ENCODE measurements at places on chromosomes 1 and 21.
A peak's percentile ranks its signal among the peaks of the same experiment; 100 is the strongest.

GRCh38 chr1:186244825-186245224 lies 130.2 kb downstream of the TPR start:
- DNase-seq: no peak

DNA sequence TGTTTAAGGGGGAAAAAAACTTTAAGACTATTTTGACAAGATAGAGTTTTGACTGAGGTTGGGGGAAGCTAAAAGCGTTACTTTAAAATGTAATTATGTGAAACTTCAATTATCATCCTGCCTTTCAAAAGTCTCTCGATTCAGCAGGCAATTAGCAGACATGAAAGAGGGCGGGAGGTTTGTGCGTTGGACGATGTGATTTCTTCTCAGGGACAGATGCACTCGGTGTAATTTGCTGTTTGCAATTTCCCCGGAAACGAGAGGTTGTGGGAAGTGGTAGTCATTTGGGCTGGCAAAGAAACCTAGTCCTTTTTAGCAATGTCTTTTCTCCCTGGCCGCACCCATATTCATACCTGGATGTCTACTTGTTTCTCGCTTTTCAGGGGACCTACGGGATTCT lies 27.1 kb downstream of the KAZN start:
- no peak for DNase-seq

DNA sequence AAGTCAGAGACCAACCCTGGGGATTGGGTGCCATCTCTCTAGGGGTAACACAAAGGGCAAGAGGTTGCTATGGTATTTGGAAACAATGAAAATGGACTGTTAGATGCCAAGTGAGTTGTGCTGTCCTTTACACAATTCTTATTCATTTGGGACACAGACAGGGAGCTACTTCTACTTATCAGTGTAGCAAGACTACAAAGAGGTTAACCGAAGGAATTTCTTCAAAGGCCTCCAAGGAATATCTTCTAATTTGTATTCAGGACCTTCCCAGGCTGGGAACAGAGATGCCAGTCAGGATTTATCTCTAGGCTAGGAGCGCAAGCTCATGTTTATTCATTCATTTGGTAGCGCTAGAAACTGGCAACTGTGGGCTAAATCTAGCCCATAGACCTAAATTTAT lies 2.6 kb downstream of the NAXE start:
- DNase-seq: no peak

- DNase-seq: peak; percentile 72
Observed at GRCh38 chr1:227889863-227890405, 57.8 kb downstream of the WNT9A start.

DNA sequence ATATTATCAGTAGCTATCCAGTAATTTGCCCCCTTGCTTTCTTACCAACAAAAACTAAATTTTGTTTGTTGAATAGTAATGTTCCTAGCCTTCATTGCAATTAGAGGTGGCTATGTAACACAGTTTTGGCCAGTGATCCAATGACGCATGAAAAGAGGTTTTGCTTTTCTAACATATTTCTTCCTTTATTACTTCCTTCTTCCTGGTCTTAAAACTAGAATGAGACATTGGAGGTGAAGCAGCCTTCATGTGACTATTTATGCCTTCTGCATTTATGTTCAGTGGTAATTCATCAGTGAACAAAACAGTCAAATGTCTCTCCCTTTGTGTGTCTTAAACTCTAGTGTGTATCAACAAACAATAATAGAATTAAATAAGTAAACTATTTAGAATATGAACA lies 35.5 kb downstream of the LRIF1 start:
- no peak for DNase-seq

DNA sequence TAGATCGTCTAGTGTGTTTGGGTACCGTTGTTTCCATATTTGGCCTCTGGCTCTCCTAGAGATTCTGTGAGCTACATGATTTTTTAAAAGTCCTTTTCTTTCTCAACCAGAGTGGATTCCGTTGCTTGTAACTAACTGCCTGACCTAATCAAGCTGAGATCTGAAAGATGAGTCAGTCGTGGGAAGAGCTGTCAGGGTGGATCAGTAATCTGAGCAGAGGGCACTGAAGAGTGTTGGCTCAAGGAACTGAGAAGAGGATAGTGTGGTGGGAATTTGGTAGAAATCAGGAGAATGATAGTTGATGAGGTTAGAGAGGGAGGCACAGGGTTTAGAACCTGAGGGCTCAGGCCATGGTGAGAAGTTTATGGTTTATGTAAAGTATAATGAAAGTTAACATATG lies 52.2 kb downstream of the TRAF5 start:
- DNase-seq: no peak

GRCh38 chr1:247415423-247416361 lies at the start of gene NLRP3:
Gene NLRP3 (plus strand): TSS chr1:247416173. CDS start chr1:247418801, 2,628 bp downstream.
- DNase-seq: no peak

GRCh38 chr21:45466330-45467220 lies 61.6 kb downstream of the COL18A1 start:
- peak; percentile 73 for DNase-seq

DNA sequence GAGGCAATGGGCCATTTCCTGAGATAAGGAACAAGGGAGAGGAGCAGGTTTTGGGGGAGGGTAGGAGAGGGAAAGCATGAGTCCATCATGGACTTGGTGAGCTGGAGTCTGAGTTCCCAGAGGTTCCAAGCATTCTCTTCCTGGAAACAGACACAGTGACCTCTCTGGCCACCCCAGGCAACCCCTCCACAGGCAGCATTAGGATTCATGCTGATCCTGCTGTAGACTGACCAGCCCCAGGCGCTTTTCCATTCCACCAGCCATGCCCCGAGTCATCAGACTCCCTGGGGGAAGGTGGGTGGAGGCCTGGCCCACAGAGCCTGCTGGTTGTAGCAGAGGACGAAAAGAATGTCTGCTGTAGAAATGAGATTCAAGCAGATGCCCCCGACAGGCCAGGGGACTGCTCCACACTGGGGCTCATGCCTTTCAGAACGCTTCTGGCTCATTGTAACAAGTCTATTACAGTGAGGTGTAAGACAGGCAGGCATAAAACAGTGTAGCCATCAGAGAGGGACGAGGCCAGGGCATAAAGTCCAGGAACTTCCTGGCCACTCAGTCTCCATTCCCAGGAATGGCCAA lies 52.2 kb downstream of the KCND3 start:
- no peak for DNase-seq

DNA sequence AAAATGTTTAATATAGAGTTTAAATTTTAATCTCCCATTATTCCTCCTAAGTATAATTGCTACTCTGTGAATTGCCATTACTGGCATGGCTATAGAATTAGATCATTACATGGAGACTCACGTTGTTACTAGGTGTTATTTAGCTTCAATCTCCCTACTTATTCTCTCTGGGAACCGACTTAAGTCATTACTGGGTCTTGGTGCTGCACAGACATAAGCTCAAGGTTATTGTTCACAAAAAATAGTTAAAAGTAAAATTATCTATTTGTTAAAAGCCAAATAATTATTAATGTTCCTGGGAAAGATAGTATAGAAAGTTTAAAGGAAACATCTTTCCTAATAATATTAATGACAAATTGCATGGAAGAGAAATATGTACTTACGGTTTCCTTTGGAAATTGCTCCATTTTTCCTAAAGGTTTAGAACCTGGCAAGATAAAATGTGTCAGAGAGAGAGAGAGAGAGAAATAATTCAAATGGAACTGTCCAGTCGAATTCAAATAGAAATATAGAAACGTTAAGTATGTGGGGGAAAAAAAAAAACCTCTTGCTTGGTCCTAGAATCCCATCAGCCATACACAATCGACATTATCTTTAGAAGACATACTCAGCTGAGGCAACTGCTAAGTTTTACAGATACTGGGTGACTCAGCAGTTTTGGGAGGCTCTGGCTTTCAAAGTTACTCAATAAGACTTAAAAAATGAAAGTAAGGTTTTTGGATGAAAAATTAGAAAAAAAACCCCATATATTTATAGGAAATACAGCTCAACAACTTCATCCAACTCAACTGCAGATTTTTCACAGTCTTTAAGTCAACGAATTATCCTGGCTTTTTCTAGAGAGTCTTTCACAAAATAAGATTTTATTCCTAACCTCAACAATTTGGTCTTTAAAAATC lies at the start of gene SPTA1:
Gene SPTA1 (minus strand): TSS at position 605 of the 899 bp plus-strand sequence. CDS start 198 bp downstream, at position 407.
- no peak for DNase-seq

- DNase-seq: no peak
Observed at GRCh38 chr21:33286600-33287456, 20.7 kb downstream of the IL10RB start.

GRCh38 chr1:234550341-234551031 lies 59.5 kb downstream of the IRF2BP2 start:
- DNase-seq: no peak

DNA sequence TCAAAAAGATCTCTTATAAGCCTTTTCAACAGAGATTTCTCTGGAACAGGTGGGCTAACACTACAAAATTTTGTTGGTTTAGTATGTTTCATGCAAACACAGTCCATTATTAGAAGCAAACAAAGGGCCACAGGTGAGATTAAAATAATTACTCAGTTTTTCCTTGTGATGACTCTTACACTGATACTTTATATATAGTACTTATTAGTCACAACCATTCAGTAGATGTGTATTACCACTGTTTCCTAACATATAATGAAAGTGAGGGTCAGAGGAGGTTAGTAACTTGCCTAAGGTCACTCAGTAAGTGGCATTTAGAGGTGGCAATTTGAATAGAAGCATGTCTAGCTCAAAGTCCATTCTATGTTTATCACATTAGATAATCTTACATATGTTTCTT lies 44.2 kb downstream of the CYYR1 start:
- no peak for DNase-seq

All from posterior vena cava (tissue), 2 donors.